Purkinje cell (primary cell): ENCODE measurements at places on chromosomes 1 and 21. TPM values are rescaled to one million over a fixed set of nuclear protein-coding genes. Genes with fewer than 3 reads are reported as not detected.

The MIXL1 gene
- polyA plus RNA-seq = not detected in 2 replicates

The FCAMR gene
- not detected in 2 replicates for polyA plus RNA-seq

The MIER1 gene
- 34.6 and 43.8 TPM in 2 replicates for polyA plus RNA-seq

The SCCPDH gene
- 30.4 and 37.5 TPM in 2 replicates for polyA plus RNA-seq

The CFAP141 gene
- not detected in 2 replicates for polyA plus RNA-seq

The C1orf56 gene
- 12.8 and 18.3 TPM in 2 replicates for polyA plus RNA-seq

The OR2L3 gene
- not detected in 2 replicates for polyA plus RNA-seq

The ODR4 gene
- polyA plus RNA-seq = 13.5 and 20.6 TPM in 2 replicates

The LAMB3 gene
- polyA plus RNA-seq = 0.10 and 0.19 TPM in 2 replicates

The S100A7 gene
- not detected in 2 replicates for polyA plus RNA-seq

The TLR5 gene
- polyA plus RNA-seq = 2.9 TPM in 1 of 2 replicates, not detected in the other

The NDUFS2 gene
- 145 and 159 TPM in 2 replicates for polyA plus RNA-seq

The OR2L2 gene
- 0.21 TPM in 1 of 2 replicates, not detected in the other for polyA plus RNA-seq

The COL8A2 gene
- polyA plus RNA-seq = 0.07 TPM in 1 of 2 replicates, not detected in the other

The ACKR1 gene
- 0.45 and 3.5 TPM in 2 replicates for polyA plus RNA-seq

The SELE gene
- polyA plus RNA-seq = not detected in 2 replicates

The GBP4 gene
- 0.07 and 0.13 TPM in 2 replicates for polyA plus RNA-seq

The TRAF3IP3 gene
- 1.3 TPM in 1 of 2 replicates, not detected in the other for polyA plus RNA-seq

The WNT3A gene
- polyA plus RNA-seq = not detected in 2 replicates

The HLCS gene
- 7.2 and 8.3 TPM in 2 replicates for polyA plus RNA-seq

The AZIN2 gene
- 8.1 and 8.2 TPM in 2 replicates for polyA plus RNA-seq

The NEK2 gene
- polyA plus RNA-seq = 2.3 and 3.5 TPM in 2 replicates

The RPE65 gene
- not detected in 2 replicates for polyA plus RNA-seq

The CRYAA gene
- not detected in 2 replicates for polyA plus RNA-seq

The NHLH2 gene
- 7.6 and 8.8 TPM in 2 replicates for polyA plus RNA-seq

The ITGB2 gene
- not detected in 2 replicates for polyA plus RNA-seq

The RNF186 gene
- polyA plus RNA-seq = not detected in 2 replicates

The IL23R gene
- polyA plus RNA-seq = not detected in 2 replicates

The AMY1B gene
- not detected in 2 replicates for polyA plus RNA-seq

The OPRD1 gene
- 0.19 TPM in 1 of 2 replicates, not detected in the other for polyA plus RNA-seq

The DISC1 gene
- 0.13 and 1.0 TPM in 2 replicates for polyA plus RNA-seq

The LRIG2 gene
- polyA plus RNA-seq = 2.5 and 3.3 TPM in 2 replicates

The LIN28A gene
- polyA plus RNA-seq = not detected in 2 replicates

The PGLYRP3 gene
- polyA plus RNA-seq = not detected in 2 replicates

The LRRC8B gene
- polyA plus RNA-seq = 7.5 and 12.6 TPM in 2 replicates

The SIKE1 gene
- 149 and 156 TPM in 2 replicates for polyA plus RNA-seq

The ATF3 gene
- polyA plus RNA-seq = 1.0 and 1.6 TPM in 2 replicates
